MCF 10A (cell line): ENCODE measurements at places on chromosomes 7 and 10. TPM values are rescaled to one million over a fixed set of nuclear protein-coding genes. Genes with fewer than 3 reads are reported as not detected.

Gene EEF1AKMT2
- total RNA-seq: 17.5 and 18.6 TPM in 2 replicates

DNA sequence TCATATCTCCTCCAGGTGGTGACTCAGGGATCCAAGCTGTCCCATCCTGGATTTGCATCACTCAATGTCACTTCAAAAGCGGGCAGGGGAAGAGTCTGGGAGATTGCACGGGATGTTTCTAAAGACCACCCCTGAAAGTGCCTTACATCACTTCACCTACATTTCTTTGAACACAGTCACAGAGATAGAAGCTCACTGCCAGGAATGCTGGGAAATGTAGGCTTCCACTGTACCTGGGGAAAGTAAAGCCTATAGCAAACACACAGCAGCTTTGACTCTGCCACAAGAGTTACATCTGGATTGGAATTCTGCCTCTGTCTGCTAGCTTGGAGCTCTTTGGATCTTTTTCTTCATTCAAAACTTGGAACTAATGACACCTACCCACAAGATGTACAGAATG lies 300.9 kb downstream of the WDR11 start:
- no peak for DNase-seq

Gene CREB5
- 30.0 and 40.5 TPM in 2 replicates for total RNA-seq

Gene HDAC9
- 11.3 and 26.0 TPM in 2 replicates for total RNA-seq

DNA sequence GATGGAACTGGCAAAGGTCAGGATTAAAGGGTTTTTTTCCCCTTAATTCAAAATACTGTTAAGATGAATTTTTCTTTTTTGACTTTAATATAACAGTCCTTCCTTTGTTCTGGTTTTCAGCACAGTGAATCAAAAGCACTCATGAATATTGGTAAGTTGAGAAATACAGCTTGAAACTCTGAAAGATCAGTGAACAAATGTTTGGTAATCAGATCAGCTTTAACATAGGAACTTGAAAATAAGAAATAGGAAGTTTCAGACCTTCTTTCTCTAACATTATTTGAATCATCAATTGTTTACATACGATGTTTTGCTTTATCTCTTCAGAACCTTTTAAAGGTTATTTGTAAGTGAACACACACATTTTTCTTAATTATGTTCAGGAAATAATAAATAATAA lies 90.5 kb downstream of the SGMS1 start:
- DNase-seq: no peak

Gene PLAC9
- total RNA-seq: 0.93 and 1.0 TPM in 2 replicates

DNA sequence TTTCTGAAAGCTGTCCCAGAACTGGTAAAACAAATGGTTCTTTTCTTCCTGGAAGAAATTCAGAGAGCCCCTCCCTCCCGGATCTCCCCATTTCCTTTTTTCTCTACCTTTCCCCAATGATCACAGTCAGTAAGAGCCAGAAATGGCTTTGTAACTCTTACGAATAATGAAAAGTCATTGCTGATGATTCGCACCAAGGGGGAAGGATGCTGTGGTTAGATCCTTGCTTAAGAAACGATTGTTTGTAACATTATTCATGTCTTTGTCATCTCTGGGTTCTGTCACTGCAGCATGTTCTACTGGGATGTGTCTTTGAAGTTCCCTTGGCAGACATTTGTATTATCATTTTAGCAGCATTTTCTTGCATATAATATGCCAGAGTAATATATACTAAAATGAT lies 138.9 kb downstream of the CACNB2 start:
- DNase-seq: peak; percentile 28

GRCh38 chr7:89336121-89336520 lies 540.6 kb upstream of the TEX47 start:
- no peak for DNase-seq

Gene IGF2BP3
- 27.0 and 29.8 TPM in 2 replicates for total RNA-seq

Gene FAM131B
- total RNA-seq: 0.19 and 0.25 TPM in 2 replicates

Gene ANKRD2
- 1.8 and 5.8 TPM in 2 replicates for total RNA-seq

Gene SLC39A12
- not detected in 2 replicates for total RNA-seq

DNA sequence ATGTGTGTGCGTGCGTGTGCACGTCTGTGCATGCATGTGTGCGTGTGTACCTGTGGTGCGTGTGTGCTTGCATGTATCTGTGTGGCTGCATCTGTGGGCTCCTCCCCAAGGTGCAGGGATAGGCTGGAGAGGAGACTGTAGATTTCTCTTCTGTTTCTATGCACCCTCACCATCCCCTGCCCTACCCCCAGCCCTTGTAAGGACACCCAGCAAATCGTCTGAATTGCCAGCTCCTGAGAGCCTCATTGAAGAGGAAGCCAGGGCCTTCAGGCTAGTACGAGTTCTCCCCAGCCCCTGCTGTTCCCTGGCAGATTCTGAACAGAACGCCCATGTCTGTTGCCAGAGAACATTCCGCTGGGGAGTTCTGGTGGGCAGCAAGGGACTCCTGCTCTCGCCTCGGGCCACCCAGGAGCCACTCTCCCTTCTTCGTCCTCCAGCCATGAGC lies 17.0 kb upstream of the TRIM8 start:
- no peak for DNase-seq

GRCh38 chr10:103064956-103065355 lies 128.1 kb downstream of the NT5C2 start:
- DNase-seq: no peak

GRCh38 chr7:155813546-155814315 lies 1.5 kb upstream of the SHH start:
- no peak for DNase-seq

DNA sequence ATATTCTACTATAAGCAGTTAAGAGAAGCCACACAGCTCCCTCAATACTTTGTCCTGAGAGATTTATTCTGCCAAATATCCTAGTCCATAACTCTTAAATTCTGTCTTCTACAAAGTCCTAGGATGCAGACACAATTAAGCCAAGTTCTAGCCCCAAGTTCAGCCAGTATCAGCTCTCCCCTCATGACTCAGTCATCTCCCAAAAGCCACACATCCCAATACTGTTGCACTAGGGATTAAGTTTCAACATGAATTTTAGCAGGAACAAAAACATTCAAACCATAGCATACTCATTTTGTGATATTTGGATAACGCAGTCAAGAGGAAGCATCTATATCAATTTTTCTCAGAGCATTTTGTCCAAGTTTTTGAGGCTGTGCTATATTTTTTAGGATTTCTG lies 277.4 kb downstream of the FZD1 start:
- no peak for DNase-seq

GRCh38 chr7:25034136-25034535 lies 54.2 kb upstream of the OSBPL3 start:
- no peak for DNase-seq

- no peak for DNase-seq
These were observed 54.6 kb downstream of the ATE1 start for GRCh38 chr10:121873236-121873635.

Gene FAM180A
- 0.17 TPM in 1 of 2 replicates, not detected in the other for total RNA-seq

Gene GPC2
- 0.65 and 1.0 TPM in 2 replicates for total RNA-seq

DNA sequence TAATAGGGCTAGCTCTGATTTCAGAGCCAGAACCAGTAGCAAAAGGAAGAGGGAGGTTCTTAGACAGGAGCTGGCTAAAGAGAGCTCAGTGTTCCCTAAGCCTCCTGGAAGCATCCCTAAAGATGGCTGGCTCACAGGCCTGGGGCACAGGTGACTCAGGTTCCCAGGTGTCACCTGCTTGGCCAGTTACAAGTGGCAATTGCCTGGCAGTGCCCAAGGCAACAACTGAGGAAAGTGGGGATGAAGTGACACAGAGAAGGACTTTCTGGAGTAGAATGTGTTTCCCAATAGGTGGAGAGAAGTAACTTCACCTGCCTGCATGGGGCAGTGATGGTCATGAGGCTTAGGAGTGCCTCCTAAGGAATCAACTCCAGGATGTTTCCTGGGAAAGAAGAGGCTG lies 66.5 kb upstream of the EEPD1 start:
- no peak for DNase-seq

DNA sequence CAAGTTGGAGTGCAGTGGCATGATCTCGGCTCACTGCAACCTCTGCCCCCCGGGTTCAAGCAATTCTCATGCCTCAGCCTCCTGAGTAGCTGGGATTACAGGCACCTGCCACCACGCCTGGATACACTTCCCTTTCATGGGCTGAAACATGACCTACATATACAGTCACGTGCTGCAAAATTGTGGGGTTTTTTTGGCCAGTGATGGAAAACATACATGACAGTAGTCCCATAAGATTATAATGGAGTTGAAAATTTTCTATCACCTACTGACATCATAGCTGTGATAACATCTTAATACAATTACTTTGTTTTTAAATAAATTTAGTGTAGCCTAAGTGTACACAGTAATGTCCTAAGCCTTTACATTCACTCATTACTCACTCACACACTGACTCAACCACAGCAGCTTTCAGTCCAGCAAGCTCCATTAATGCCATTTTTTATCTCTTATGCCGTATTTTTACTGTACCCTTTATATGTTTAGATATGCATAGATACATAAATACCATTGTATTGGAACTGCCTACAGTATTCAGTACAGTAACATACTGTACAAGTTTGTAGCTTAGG lies 79.9 kb upstream of the TMEM196 start:
- DNase-seq: no peak

- no peak for DNase-seq
These were observed 31.7 kb downstream of the ITIH2 start for GRCh38 chr10:7734821-7735220.

DNA sequence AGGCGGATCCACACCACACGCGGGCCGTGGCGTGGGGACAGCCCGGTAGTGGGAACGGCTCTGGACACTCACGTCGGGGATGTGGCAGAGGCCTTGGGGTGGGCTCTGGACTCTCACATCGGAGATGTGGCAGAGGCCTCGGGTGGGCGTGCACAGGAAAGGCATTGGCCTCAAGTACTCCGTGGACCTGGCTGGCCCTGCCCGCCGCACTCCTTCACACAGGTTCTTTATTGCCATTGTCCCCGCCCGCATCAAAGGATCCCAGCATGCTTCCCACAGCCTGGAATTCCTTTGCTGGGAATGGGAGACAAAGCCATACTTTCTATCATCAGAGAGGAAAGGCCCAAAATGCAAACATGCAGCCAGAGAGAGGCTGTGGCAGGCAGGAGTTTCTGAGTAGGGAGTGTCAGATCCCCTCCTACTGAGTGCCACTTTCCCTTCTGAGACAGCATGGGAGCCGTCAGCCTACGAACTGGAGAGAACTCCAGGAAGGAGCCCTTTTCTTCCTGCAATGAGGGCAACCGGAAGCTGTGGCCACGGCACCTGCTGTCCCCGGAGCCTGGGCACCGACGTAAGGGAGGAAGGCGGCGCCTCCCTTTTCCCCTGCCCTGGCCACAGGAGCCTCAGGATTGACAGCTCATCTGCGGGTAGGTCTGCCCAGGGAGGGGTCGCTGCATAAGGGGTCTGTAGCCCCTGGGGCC lies 51.5 kb downstream of the RBM17 start:
- DNase-seq: no peak

DNA sequence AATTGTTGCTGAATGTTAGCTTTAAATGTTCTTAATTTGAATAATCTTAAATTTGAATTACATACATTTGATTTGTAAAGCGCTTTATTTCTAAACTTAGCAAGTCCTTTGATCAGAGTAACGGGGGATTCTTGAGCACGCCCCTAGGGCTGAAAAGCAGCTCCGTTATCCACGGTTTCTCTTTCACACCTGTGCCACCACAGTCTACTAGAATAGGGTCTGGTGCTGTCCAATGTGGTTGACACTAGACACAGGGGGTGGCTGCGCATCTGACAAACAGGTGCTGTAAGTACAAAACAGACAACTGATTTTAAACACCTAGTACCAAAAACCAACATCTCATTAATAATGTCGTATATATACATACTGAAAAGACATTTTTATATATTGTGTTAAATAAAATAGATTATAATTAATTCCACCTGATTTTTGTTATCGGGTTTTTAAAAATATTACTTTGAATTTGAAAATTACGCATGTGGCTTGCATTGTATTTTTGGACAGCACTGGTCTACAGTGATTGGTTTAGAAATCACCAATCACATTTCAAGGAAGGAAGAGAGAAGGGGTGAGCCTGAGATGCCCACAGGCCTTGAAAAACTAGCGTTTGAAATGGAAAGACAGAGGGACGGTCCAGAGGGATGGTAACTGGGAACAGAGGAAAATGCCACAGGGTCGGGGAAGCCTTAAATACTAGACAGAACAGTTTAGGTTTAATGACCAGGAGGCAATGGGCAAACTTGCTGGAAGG lies 7.3 kb downstream of the SEPHS1 start:
- no peak for DNase-seq
